ENCODE measurements at places on chromosomes 12 and 14.

DNA sequence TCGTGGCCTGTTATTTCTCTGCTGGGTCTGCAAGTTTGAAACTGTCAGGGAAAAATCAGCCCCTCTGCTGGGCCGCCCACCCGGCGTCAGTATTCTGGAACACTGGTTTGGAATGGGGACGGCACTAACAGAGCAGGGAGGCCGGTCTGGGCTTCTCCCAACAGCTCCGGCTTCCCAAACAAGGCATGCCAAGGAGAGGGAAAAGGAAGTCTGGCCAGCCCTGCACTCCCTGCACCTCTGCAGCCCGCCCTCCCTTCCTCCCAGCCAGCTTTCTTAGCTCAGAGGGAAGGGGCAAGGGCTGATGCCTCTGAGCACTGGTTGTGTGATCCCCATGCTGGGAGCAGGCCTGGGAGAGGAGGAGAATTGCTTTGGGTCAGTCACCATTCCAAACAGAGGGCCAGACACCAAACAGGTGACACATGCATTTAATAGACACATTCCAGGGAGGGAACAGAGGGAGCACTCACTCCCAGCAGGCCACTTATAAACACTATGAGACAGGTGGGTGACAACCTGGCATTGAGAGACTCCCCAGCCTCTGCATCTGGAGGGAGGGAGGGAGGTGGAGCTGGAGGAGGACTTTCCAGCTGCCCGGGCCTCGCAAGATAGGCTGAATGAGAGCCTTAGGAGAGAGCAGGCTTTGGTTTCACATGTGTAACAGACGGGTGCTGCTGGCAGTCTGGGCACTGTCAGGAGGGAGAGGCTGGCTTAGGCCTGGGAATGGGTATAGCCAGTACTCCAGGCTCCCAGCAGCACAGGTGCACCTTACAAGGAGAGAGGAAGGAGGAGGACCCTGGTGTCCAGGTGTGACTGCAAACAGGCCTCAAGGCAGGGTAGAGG is 10.3 kb downstream of the KRT75 start:
- DNase-seq: no peak

DNA sequence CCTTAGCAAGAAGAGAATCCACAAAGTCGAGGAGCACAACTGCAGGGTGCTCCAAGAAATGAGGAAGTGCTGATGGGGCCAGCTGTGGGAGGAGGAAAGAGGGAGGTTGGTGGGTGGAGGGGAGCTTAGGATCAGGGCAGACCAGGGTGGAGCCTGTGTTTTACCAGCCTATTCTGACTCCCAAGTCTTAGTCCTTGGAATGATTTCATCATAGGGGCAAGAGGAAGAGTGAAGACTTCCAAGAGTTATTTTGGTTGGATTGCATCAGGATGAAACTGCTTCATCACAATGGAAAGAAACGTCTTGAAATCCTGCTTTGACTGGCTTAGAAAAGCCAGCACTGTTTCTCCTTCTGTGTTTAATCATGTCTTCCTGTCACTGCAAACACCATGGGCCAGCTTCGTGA is 194.0 kb downstream of the DPF3 start:
- DNase-seq: no peak

DNA sequence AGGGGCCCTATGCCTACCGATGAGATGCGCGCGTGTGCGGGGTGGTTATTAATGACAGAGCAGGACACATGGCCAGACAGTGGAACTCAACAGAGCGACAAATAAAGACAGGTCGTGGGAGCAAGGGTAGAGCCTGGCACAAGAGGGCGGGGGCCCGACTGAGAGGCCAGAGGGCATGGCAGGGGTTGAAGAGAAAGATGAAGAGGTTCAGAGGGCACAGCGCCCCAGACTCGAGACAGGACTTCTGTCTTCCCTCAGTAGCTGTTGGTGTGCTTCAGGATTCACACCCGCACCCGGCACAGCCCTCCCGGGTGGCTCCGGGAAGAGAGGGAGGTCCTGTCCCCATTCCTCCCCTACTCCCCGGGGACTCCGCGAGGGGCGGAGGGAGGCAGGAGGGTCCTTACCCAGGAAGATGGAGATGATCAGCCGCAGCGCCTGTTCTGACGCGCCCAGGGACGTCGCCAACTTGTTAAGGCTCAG is 366 bp downstream of the LPCAT3 start:
- DNase-seq: peak; percentile 52

GRCh38 chr12:132814232-132814631 is 14.4 kb downstream of the GOLGA3 start:
- DNase-seq: no peak

DNA sequence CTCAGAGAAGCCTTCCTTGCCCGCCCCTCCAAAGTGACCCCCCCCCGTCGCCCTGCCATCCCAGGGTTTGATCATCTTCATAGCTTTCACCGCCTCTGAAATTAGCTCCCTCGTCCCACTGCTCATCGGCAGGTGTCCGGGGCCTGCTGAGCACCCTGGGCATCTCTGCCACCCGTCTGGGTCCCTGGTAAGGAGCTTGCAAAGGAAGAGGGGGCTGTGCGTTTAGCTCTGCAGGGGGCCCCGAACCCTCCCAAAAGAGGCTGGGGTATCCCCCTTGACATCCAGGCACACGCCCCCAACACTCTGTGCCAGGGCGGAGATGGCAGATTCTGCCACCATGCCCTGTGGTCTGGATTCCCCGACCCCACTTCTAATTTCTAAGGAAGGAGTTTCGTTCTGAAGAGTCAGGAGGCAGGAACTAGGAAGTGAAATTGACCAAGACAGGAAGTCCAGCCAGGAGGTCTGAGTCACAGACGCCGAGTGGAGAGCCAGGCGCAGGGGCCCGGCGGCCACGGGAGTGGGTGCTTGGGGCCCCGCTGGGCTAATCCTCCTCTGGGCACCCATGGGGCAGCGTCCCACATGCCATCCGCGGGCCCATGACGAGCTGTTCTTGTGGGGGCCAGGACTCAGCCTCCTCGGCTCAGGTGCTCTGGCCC is 95.7 kb downstream of the RFLNA start:
- DNase-seq: no peak

GRCh38 chr12:117820216-117820907 is 148.4 kb downstream of the KSR2 start:
- no peak for DNase-seq

DNA sequence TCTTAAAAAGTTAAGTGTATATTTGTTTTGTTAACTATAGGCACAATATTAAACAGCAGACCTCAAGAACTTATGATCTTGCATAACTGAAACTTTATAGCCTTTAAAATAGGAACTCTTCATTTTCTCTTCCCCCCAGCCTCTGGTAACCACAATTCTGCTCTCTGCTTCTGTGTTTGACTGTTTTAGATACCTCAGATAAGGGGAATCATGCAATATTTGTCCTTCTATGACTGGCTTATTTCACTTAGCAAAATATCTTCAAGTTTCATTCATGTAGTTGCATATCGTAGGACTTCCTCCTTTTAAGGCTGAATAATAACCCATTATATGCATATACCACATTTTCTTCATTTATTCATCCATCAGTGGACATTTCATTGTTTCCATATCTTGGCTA is 131.3 kb downstream of the PTPRO start:
- DNase-seq: peak; percentile 20

DNA sequence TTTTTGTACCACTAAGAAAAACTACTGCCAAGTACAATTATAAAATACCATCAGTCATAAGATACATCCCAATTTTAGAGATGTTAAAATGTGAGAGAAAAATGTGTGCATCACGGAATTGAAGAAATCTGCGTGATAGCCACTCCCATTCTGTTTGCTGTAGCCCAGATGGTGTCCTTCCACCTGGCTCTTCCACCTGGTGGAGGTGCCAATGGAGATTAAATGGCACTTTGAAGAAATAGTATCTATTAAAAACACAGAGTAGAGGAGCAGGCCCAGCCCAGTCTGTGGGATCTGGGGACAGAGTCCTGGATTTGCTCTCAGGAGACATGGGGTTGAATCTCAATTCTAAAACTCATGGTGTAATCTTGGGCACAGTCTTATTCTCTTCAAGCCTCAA is 35.5 kb downstream of the TSPAN11 start:
- DNase-seq: no peak

- no peak for DNase-seq
Observed at GRCh38 chr14:75156111-75156510, 20.3 kb downstream of the TMED10 start.

- DNase-seq: no peak
Observed at GRCh38 chr14:66365388-66365787, 120.8 kb upstream of the CCDC196 start.

- DNase-seq: no peak
Observed at GRCh38 chr12:118537481-118537917, 161.1 kb downstream of the SUDS3 start.

DNA sequence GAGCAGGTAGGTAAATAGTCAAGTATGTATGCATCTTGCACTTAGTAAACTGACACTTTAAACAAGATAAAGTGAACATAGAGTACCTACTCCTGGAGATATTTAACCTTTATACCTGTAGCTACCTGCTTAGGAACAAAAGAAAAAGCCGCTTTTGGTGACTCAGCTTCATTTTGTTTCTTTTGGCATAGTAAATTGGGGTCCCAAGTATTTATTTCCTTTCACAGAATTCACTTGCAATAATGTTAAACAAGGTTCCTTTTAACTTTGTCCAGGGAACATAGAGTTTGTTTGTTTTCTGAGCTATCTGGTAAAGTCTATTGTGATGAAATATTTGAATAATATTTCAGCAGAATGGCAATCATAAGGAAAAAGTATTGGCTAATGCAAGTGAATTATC is 20.0 kb downstream of the SLCO1B3 start:
- no peak for DNase-seq

DNA sequence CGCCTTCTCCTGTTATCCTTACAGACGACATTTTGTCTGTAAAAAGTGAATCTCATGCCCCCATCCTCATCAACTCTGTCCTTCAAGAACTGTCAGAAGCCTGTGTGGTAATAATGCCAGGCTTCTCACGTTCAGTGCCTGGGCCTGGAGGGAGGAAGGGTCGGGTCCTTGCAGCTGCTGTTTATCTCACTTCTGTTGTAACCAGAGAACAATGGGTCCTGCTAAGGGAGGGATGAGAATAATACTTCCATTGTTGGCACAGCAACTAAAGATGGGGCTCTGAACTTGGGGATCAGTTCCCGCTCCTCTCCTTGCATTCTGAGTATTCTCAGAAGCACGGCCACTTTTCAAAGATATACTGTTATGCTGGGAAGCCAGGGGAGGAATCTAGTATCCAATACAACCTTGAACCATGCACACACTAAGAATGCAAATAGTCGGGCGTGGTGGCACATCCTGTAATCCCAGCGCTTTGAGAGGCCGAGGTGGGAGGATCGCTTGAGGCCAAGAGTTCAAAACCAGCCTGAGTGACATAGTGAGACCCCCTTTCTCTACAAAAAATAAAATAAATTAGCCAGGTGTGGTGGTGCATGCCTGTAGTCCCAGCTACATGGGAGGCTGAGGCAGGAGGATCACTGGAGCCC is 38.8 kb upstream of the NINJ2 start:
- no peak for DNase-seq

DNA sequence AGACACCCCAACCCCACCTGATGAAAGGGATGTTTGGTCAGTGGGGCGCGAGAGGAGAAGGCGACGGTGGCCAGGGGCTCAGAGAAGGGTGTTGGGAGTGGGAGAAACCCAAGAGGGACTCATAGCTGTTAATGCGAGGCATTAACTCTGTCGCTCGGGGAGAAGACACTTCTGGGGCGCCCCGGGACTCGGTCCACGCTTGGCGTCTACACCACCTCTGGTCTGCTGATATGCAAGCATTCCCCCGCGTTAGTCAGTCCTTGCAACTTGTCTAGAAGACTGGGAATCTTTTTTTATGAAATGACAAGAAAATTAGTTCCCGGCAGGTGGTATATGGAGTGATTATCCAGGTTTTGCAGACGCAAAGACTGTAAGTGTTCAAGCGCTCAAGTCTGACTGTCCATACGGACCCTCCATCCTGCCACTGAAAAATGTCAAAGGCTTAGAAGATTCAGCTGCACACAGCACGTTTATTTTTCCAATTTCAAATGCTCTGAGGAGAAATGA is 360 bp upstream of the SLC35F4 start:
- DNase-seq: no peak

DNA sequence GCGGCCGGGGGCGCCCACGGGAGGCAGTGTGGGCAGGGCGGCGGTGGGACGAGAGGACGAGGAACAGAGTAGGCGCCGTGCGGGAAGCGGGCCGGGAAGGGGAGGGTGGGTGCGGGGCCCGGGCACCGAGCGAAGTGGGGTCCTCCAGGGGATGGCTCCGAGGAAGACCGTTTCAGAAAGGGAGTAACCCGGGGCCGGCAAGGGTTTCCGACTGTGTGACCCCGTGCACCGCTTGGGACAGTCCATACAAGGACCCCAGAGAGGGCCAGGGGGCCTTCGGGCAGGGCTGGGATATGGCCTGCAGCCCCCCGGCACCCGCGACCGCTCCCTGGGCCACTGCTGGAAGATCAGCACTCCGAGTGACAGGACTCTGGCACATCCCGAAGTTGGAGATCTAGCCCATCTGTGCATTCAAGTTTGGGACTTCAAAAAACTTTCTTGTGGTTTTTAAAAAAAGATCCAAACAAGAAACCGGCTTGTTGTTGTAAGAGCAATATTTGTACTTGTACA is 448 bp downstream of the TSPAN9 start:
- DNase-seq: no peak

- no peak for DNase-seq
Observed at GRCh38 chr12:113103756-113104450, 31.7 kb downstream of the RASAL1 start.

DNA sequence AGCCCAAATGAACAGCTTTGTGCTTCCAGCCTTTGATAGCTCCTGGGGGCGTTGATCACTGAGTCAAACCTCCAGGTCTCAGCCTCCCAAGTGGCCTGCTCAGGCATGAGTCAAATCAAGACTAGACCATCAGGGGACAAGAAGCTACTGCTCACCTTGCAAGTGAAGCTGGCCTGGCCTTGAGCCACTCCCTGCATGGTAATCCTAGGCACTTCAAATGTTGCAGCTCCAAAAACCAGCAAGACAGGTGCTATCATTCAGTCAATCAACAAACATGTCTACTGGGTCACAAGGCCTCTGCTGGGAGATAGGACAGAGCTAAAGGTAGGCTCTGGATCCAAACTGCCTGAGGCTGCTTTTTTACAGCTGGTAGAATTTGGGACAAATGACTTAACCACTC is 33.1 kb upstream of the NOS1 start:
- no peak for DNase-seq

DNA sequence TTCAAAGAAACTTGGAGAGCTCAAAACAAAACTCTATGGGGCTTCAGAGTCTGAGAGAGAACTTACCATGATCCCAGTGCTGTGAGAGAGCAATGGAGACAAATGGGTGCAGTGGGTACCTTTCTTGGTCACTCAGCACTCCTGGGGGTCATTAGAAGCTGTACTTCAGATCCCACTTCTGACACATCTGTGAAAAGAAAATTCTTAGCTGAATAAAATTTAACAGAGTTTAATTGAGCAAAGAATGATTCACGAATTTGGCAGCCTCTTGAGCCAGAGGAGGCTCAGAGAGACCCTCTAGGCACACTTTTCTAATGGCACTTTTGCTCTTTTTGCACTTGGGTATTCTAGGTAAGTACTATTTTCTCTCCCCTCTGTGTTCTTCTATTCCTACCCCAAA is 96.8 kb upstream of the SYT10 start:
- no peak for DNase-seq

- DNase-seq: no peak
Observed at GRCh38 chr14:73225496-73225895, 11.8 kb upstream of the PAPLN start.
